ENCODE measurements at places on chromosomes 2 and 18.

DNA sequence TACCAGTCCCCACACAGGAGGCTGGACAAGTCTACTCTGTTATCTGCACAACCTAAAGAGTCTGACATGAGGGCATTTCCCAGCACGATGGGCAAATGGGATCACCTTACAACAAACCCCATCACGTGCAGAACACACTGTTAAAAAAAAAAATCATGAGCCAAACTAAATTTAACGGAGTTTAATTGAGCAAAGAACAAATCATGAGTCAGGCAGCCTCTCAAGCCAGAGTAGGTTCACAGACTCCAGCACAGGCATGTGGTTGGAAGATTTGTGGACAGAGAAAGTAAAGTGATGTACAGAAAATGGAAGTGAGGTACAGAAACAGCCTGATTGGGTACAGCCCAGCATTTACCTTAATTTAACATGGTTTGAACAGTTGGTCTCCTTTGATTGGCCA lies 59.9 kb downstream of the KYNU start:
- DNase-seq, result no peak

- DNase-seq, result no peak
These were observed 599.5 kb downstream of the SUCLG1 start for GRCh38 chr2:83859553-83859952.

- no peak for DNase-seq
These were observed 36.4 kb downstream of the ICOS start for GRCh38 chr2:203973000-203973399.

- no peak for DNase-seq
These were observed 1403.6 kb downstream of the SUCLG1 start for GRCh38 chr2:83055376-83056010.

DNA sequence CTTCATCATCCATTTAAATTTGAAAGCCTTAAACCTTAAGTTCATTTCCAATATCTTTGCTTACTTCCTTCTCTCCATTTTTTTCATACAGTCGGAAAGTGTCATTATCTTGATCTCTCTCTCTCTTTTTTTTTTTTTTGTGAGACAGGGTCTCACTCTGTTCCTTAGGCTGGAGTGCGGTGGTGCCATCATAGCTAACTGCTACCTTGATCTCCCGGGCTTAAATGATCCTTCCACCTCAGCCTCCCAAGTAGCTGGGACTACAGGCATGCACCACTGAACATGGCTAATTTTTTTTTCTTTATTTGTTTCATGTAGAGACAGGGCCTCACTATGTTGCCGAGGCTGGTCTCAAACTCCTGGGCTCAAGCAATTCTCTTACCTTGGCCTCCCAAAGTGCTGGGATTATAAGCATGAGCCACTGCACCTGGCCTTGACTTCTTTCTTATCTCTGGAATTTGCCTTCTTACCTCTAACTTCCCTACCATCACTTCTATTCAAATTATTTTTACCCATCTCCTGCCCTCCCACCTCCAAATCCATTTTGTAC lies 222.2 kb downstream of the MYCN start:
- DNase-seq, result no peak

- DNase-seq, result no peak
These were observed 29.3 kb upstream of the CYP20A1 start for GRCh38 chr2:203209538-203209937.
